ENCODE measurements at places on chromosomes 1 and 21.

DNA sequence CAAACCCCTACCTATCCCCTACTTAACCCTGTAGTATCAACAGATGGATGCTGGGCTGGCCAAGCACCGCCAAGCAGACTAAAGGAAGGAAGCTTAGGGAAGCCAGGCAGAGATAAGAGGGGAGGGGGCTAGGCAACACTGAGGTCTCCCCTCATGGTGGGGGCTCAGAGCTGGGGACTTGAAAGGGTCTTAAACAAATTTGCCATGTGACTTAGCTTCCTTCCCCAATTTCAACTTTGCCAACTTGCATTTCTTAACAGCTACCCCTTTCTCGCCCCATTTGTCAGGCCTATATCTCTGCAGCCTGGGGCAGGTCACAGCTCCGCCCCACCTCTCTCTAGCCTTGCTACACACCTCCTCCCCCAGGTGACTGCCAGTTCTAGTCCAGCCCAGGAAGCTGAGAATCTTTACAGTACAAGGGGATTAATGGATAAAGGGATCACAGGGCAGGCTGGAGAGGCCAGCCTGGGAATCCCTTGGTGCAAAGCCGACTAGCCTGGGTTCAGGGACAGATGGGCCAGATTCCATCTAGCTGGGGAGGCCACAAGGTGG is 3.4 kb downstream of the KIF21B start:
- DNase-seq = no peak

DNA sequence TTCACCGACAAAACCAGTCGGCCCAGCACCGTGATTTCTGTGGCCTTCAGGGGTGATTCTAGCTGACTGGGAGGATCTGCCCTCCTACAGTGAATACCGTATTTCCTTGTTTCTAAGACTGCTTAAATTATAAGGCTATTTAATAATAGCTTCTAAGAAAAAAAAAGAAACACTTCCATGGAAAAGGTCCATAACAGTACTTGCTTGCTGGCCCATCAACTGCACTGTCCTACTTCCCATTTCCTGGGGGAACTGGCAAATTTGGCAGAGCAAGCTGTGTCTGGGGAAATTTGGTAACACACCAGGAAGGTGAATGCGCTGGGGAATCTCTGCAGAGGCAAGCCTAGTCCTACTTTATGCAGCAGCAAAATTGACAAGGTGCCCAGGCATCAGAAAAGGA is 214.0 kb downstream of the ZNF326 start:
- DNase-seq = no peak

- DNase-seq = peak; percentile 75
These were observed 297.8 kb downstream of the BRINP3 start for GRCh38 chr1:190179817-190180216.

GRCh38 chr1:68767941-68768340 is 271.1 kb upstream of the DEPDC1 start:
- DNase-seq = no peak

- DNase-seq = no peak
These were observed 32.4 kb downstream of the GALNT2 start for GRCh38 chr1:230099465-230099864.
